SW 1271 (cell line): ENCODE measurements at places on chromosomes 6 and 20.

GRCh38 chr6:109236115-109237076 lies 141.1 kb downstream of the CEP57L1 start:
- no peak for DNase-seq

DNA sequence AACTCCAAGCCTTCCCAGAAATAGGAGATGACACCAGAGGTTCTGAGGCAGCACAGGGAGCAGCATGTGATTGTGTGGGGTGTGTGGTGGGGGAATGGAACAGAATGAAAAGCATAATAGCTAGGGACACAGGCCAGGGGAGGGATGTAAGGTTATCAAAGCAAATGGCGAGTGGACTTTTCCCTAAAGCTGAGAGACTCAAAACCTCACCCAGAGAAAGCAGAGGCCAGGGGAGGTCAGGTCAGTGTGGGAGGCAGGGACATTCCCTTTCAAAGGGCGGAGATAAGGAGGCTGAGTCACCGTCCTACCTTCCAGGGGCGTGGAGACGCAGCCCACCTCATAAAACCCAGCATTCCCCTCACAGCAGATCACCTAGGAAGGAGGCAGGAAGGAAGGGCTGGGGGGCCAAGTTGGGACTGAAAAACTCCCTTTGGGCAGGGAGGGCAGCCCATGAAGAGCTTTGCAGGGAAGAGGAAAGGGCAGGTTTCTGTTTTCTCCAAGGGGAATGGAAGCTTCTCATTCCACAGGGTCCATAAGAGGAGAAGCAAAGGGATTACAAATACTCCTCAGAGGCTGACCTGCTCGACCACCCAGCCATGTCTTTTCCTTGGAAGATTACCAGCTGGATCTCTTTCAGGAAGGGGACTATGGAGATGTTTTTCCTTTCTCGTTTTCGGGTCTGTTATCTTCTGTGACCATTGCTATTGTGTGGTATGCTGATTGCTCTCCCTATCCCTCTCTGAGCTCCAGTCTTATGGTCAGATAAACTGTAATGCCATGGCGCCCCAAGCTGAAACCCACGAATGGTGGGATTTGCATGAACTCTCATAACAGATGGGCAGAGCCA lies 9.6 kb upstream of the LY6G5C start:
- DNase-seq = no peak

DNA sequence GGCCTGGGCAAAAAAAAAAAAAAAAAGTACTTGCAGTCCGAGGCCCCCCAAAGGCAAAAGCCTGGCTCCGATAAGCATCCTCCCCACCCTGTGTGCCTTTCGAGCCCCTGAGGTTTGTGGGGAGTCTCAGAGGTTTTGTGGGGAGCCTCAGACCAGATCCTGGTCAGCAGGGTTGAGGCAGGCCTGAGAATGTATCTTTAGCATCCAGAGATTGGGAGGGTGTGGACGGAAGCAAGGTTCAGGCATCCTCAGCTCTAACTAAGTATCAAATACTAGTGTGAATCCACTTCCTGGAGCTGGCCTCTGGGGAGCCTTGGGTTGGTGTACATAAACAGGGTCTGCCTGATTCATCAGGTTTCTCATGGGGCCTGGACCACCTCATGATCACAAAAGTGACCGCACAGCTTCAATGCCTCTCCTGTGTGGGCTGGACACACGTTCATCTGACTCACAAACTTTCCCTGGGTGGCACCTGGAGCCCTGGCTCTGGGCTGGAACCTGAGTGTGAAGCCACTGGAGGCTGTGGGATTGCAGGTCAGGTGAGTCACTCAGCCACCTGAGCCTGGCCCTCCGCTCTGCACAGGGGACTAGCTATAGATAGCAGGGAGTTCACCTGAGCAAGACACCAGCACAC lies 24.4 kb downstream of the PCMTD2 start:
- DNase-seq = no peak

- DNase-seq = no peak
Observed at GRCh38 chr6:168864541-168865460, 388.8 kb downstream of the THBS2 start.

- no peak for DNase-seq
Observed at GRCh38 chr6:109282756-109283155, 99.5 kb downstream of the CD164 start.

- DNase-seq = peak; percentile 48
Observed at GRCh38 chr20:35604449-35604747, 11.2 kb upstream of the SPAG4 start.
